ENCODE measurements at places on chromosomes 4 and X.

DNA sequence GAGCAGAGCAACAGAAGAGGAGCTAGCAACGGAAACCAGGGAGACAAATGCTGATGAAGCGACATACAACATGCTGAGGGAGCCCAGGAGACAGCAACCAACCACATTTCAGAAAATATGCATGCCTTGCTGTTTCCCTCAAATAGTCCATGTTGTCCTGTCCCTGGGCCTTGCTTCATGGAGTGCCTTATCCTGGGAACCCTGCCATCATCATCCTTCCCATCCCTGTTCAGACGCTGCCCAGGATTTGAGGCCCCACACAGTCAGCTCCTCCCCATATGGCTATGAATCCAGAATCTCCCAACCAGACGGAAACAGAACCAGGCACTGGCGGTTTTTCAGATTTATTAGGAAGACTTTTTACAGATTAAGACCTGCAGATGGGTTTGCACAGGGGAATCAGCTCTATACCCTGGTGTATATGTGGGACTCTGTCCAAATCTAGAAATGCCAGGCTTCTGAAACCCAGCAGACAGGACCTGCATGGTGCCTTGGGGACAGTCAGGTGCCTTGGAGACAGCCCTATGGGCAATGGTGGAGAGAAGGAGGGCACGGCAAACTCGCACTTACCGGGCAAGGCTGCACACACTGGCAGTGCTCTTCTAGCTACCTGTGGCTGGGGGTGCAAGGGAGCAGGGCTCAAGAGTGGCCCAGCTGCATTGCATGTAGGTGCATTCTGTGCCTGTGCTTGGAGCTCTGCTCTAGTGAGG lies 199.7 kb upstream of the MAMLD1 start:
- no peak for DNase-seq

- no peak for DNase-seq
Measured at GRCh38 chr4:16503421-16504100, 277.3 kb upstream of the TAPT1 start.

GRCh38 chrX:31186693-31187338 lies 115.0 kb upstream of the FTHL17 start:
- DNase-seq, result no peak

DNA sequence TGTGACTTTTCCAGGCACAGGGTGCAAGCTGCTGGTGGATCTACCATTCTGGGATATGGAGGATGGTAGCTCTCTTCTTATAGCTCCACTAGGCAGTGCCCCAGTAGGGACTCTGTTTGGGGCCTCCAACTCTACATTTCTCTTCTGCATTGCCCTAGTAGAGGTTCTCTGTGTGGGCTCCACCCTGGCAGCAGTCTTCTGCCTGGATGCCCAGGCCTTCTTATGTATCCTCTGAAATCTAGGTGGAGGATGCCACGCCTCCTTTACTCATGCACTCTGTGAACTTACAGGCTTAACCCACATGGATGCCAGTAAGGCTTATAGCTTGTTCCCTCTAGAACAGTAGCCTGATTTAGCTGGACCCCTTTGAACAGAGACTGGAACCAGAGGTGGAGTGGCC lies 20.9 kb upstream of the EREG start:
- DNase-seq, result no peak

GRCh38 chr4:1416948-1417260 lies 10.7 kb upstream of the NKX1-1 start:
- no peak for DNase-seq

GRCh38 chrX:120408168-120408567 lies 46.3 kb downstream of the ATP1B4 start:
- no peak for DNase-seq

GRCh38 chr4:117588771-117589170 lies 445.5 kb upstream of the NDST3 start:
- no peak for DNase-seq

- no peak for DNase-seq
Measured at GRCh38 chr4:150140774-150141400, 62.6 kb downstream of the DCLK2 start.

DNA sequence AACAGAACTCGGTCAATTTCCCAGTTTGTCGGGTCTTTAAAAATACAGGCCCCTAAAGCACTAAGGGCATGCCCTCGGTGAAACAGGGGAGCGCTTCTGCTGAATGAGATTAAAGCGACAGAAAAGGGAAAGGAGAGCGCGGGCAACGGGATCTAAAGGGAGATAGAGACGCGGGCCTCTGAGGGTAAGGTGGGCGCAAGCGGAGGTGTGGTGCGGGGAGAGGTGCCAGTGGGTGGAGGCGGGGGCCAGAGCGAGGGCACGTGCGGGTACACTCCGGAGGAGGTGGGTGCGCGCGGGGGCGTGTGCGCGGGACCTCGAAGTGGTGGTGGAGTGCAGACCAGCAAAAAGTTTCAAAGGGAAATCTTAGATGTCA lies 787 bp upstream of the TET2 start:
- DNase-seq, result peak; percentile 31

- DNase-seq, result no peak
Measured at GRCh38 chrX:110276778-110277177, 41.1 kb downstream of the AMMECR1 start.

DNA sequence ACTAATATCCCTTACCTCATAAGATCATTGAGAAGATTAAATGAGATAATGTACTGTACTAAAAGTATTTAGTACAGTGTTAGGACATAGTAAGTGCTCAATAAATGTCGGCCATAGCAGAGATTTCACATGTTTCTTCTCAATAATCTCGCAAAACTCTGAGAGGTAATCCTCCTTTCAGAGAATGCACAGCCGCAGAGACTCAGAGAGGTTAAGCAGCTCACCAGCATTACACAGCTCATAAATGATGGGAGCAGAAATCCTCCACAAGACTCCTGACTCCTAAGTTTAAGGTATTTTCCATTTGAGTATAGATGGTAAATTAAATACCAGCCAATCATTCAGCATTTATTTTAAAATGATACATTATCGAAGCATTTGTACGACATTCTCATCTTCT lies 34.6 kb downstream of the FAM114A1 start:
- DNase-seq, result no peak

- peak; percentile 21 for DNase-seq
Measured at GRCh38 chrX:118554511-118554910, 58.9 kb downstream of the DOCK11 start.

GRCh38 chrX:26138274-26138673 lies at the start of gene MAGEB18:
TSS of gene MAGEB18 (plus strand) at chrX:26138343. CDS start at chrX:26138986, 643 bp downstream.
- no peak for DNase-seq

GRCh38 chrX:153689654-153690465 lies 2.1 kb downstream of the SLC6A8 start:
- no peak for DNase-seq

DNA sequence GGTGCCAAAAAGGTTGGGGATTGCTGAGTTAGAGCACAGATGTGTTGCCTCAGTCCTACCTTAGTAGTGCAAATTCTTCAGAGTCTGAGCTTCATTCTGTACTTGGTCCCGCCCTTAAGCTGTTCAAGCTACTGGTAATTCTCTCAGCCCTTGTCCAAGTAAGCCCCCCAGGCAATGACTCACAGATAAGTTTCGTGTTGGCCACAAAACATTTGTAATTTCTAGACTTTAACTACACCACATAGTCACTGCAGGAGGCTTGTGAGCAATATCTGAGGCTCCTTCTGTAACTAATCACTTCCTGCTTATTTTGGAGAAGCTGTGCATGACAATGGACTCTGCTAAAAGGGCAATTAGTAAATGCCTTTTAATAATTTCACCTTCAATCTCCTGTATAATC lies 1420.5 kb downstream of the PCDH7 start:
- DNase-seq, result no peak

DNA sequence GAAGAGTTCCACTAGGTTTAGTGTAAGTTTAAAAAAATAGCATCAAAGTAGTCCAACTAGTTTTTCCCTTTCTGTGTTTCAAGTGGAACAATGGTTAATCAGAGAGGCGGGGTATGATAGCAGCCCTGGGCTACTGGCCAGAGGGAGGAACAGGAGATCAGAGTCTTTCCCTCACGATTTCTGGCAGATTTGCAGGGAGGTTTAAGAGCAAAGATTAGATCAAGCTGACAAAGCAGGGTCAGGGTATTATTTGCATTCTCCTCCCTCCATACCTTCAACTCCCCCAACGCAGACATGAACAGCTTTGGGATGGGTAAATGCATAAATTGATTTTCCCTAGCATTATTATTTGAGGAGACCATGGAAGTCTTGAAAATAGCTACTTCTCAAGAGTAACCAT lies 277.6 kb upstream of the DIAPH2 start:
- DNase-seq, result no peak

- no peak for DNase-seq
Measured at GRCh38 chrX:5057786-5058185, 1170.9 kb downstream of the NLGN4X start.

DNA sequence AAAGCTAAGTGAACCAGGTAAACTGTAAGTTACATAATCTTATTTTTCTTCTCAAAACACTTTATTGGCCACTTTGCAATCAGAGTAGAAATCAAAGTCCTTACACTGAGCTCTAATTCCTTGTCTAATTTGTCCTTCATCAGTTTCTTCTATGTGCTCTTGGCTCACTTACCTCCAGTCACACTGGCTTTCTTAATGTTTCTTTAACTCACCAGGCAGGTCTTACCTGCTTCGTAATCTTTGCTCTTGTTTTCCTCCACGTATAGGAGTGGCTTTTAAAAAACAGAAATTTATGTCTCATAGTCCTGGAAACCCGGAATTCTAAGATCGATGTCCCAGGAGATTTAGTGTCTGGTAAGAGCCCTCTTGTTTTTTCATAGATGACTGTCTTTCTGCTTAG lies 1462.1 kb downstream of the FSTL5 start:
- DNase-seq, result no peak

DNA sequence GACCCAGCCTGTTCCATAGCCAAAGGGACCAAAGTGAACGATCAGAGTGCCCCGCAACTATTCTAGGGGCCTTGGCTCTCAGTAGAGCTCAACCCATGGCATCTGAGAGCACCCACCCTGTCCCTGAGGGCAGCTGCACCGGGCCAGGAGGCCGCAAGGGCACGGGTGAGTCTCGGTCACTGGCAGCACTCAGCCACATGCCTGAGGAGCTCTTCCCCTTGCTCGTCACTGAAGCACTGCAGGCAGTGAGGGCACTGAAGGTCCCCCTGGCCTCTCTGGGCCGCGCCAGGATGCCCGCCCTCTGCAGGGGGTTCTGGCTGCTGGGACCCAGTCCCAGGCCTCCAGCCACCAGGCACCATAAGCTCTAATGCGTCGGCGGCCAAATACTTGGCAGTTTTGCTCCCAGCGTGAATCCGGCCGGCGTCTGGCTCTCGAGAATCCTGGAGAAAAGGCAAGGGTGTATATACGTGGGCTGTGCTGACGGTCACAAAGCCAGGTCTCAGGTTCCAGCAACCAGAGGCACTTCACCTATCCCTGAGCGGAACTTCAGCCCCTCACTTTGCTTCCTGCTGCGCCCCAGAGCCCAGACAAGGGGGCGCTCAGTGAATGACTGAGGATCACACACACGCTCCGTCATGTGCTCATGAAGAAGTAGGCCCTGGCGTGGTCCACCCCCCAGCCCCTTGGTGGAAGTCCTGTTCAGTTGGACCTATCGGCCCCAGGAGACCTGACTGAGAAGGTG lies 13.9 kb downstream of the TNIP2 start:
- no peak for DNase-seq

- no peak for DNase-seq
Measured at GRCh38 chr4:3896441-3896840, 130.3 kb downstream of the ADRA2C start.

GRCh38 chr4:186166852-186167512 lies 24.4 kb upstream of the CYP4V2 start:
- no peak for DNase-seq

GRCh38 chr4:10084651-10085358 lies 31.8 kb downstream of the WDR1 start:
- no peak for DNase-seq

GRCh38 chr4:84224522-84224921 lies 274.6 kb downstream of the NKX6-1 start:
- DNase-seq, result no peak

- DNase-seq, result no peak
Measured at GRCh38 chr4:79679859-79680258, 271.8 kb upstream of the GK2 start.

GRCh38 chr4:162957521-162958143 lies 209.1 kb downstream of the NAF1 start:
- no peak for DNase-seq

- no peak for DNase-seq
Measured at GRCh38 chr4:27057662-27058061, 197.0 kb downstream of the STIM2 start.

- no peak for DNase-seq
Measured at GRCh38 chr4:7970361-7970946, 30.8 kb upstream of the AFAP1 start.

- DNase-seq, result no peak
Measured at GRCh38 chr4:25441519-25442117, 64.6 kb downstream of the ANAPC4 start.

DNA sequence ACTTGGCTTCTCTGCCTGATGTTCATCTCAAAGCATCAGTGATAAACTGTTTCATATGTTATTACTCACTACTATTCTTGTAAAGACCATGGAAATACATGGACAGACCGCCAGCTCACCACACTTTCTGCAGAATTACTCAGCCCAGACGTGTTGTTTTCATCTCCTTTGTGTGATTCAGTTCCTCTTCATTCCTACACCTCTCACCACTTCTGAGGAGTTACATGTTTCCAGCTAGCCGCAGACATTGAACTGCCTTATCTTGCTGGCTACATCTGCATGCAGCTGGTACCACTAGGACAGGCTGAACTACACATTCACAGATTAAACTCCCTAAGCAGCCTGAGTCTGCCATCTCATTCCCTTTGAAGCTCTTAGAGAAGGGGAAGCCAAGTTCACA lies 443.2 kb upstream of the FGF16 start:
- DNase-seq, result peak; percentile 62

GRCh38 chrX:21745756-21746155 lies 12.2 kb downstream of the SMPX start:
- DNase-seq, result peak; percentile 21

GRCh38 chrX:116607776-116608175 lies 145.0 kb upstream of the CT83 start:
- no peak for DNase-seq

- no peak for DNase-seq
Measured at GRCh38 chrX:28835991-28836390, 248.7 kb downstream of the IL1RAPL1 start.

- no peak for DNase-seq
Measured at GRCh38 chrX:79556800-79557199, 189.7 kb upstream of the ITM2A start.

- DNase-seq, result peak; percentile 26
Measured at GRCh38 chr4:184762100-184762499, 28.2 kb upstream of the CENPU start.

GRCh38 chr4:129526812-129527211 lies 430.9 kb downstream of the C4orf33 start:
- no peak for DNase-seq

- no peak for DNase-seq
Measured at GRCh38 chr4:186148336-186148975, 42.9 kb upstream of the CYP4V2 start.

- DNase-seq, result no peak
Measured at GRCh38 chr4:139630991-139631390, 34.6 kb upstream of the MGST2 start.

- DNase-seq, result no peak
Measured at GRCh38 chr4:89837993-89838390, 1.0 kb upstream of the SNCA start.
